Neural progenitor cell (in vitro differentiated cells): ENCODE measurements at places on chromosomes 5 and 9. TPM values are rescaled to one million over a fixed set of nuclear protein-coding genes. Genes with fewer than 3 reads are reported as not detected.

The TRIM36 gene
- total RNA-seq, result 31.2 and 42.6 TPM in 2 replicates

The RGS7BP gene
- 0.43 and 1.4 TPM in 2 replicates for total RNA-seq

The LCN15 gene
- not detected in 2 replicates for total RNA-seq

The C5orf63 gene
- 0.09 and 1.5 TPM in 2 replicates for total RNA-seq

The PCDHB5 gene
- total RNA-seq, result 11.9 and 15.2 TPM in 2 replicates

The GPX3 gene
- total RNA-seq, result 17.9 and 22.4 TPM in 2 replicates

The SLC46A2 gene
- total RNA-seq, result not detected in 2 replicates

- no peaks in the 10 kb centered on the region for H3K4me1 ChIP-seq
These were observed 79.0 kb downstream of the AK8 start for GRCh38 chr9:132798817-132799790.

DNA sequence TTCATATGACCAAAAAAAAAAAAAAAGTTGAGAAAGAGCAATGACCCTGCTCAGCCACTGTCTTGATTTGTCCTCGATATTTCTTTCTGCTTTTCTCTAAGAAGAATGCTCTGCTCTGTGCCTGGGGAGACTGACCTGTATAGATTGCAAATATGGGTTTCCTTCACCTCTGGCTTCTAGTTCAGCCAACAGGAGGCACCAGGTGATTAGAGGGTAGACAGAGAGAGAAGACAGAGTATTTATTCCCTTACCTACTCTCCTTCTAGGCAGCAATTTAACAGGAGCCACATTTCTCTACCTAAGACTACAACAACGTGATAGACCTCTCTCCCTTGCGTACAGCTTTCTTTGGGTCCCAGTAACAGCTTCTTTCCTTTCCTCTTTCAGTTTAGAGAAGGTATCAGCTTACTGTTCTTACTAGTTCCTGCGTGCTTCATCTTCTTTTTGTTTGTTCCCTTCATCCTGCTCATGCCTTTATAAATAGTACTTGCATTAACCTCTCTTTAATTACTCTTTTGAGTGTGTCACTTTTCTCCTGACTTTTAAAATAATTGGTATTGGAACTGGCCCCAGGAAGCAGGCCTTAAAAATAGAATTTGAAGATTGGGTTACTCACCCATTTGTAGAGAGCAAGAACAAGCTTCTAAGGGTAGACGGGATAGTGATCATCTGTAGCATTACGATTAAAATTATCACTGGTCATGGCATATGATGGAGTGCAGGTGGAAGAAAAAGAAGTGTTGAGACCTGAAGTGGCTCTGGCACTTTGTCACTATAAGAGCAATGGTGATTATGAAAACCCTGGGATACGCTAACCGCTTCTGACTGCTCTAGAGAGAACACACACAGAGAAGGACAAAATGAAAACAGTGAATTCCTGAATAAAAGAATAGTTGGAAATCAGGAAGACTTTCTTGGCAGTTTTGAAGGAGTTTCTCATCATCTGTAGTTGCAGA is 161.2 kb upstream of the FSTL4 start:
- DNase-seq, result no peak
- no peaks in the 10 kb centered on the region for H3K36me3 ChIP-seq
- no peak overlapping the region for H3K4me3 ChIP-seq

DNA sequence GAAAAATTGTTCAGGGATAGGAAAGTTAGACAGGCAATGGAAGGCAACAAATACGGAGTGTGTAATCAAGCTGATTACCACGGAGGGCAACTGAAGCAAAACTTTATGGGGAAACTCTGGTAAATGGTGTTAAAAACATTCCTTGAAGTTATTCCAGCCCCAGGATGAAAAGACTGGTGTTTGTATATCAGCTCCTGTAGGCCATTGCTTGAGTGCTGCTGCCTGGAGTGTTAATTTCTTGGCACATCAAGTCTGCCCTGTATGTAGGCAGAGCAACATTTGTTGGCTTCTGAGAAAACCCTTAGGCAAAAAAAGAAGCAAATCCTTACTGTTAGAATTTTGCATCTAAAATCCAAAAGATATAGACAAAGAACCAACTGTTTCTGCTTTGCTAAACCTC is 686.5 kb upstream of the ACO1 start:
- no peak overlapping the region for H3K4me3 ChIP-seq
- H3K27ac ChIP-seq, result no peak overlapping the region
- no peaks in the 10 kb centered on the region for H3K36me3 ChIP-seq

GRCh38 chr5:73307645-73308355 is 134.8 kb downstream of the TMEM174 start:
- H3K36me3 ChIP-seq, result no peaks in the 10 kb centered on the region
- no peak overlapping the region for H3K4me3 ChIP-seq
- no peak overlapping the region for H3K27ac ChIP-seq
- H3K4me1 ChIP-seq, result peaks cover 25% of the 10 kb centered on the region
- DNase-seq, result no peak

DNA sequence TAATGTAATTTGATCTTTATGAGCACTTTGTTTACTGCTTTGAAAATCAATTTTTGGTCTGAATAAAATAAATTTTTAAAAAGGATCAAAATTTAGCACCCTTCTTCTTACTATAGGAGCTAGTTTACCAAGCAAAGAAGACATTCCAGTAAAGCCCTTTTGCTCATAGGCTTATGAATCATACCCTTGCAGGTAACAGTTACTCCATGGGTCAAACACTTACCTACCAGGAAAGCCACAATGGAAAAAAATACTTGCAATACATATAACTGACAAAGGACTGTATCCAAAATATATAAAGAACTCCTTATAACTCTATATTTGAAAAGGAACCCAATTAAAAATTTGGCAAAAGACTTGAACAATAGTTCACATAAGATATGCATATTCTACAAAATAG is 66.6 kb downstream of the SHOC1 start:
- no peaks in the 10 kb centered on the region for H3K36me3 ChIP-seq
- DNase-seq, result no peak
- no peaks in the 10 kb centered on the region for H3K27me3 ChIP-seq
- H3K27ac ChIP-seq, result no peak overlapping the region
- no peak overlapping the region for H3K4me3 ChIP-seq
- H3K4me1 ChIP-seq, result no peaks in the 10 kb centered on the region

GRCh38 chr9:134442486-134443173 is 116.4 kb downstream of the RXRA start:
- peak; percentile 51 for DNase-seq
- H3K4me1 ChIP-seq, result peaks cover 13% of the 10 kb centered on the region
- H3K27ac ChIP-seq, result no peak overlapping the region
- H3K27me3 ChIP-seq, result no peaks in the 10 kb centered on the region
- no peak overlapping the region for H3K4me3 ChIP-seq

GRCh38 chr5:81506900-81507588 is 113.1 kb upstream of the ACOT12 start:
- H3K27me3 ChIP-seq, result no peaks in the 10 kb centered on the region
- peaks cover 10% of the 10 kb centered on the region for H3K36me3 ChIP-seq
- no peak overlapping the region for H3K4me3 ChIP-seq

DNA sequence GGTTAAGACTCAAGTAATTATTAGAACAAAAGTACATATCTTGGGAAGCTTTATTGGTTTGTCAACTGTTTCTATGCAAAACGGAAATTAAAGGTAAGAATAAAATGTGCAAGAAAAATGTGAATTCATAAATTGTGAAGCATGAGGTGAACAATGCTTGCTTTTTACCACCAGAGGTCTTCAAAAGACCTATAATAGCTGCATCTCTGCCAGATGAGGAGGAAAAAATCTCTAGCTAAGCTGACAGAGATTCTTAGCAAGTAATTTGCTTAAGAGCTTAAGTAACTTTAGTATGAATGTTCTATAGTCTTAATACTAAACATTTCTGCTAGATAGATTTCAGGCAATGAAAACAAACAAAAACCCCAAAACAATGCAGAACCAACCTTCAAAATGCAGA is 54.1 kb downstream of the MRPS30 start:
- H3K27ac ChIP-seq, result no peak overlapping the region
- no peaks in the 10 kb centered on the region for H3K36me3 ChIP-seq
- DNase-seq, result no peak
- no peaks in the 10 kb centered on the region for H3K27me3 ChIP-seq

- no peaks in the 10 kb centered on the region for H3K27me3 ChIP-seq
- no peak for DNase-seq
- no peak overlapping the region for H3K27ac ChIP-seq
- H3K4me3 ChIP-seq, result no peak overlapping the region
- no peaks in the 10 kb centered on the region for H3K4me1 ChIP-seq
These were observed 17.9 kb downstream of the TMEM167A start for GRCh38 chr5:83059341-83059740.

DNA sequence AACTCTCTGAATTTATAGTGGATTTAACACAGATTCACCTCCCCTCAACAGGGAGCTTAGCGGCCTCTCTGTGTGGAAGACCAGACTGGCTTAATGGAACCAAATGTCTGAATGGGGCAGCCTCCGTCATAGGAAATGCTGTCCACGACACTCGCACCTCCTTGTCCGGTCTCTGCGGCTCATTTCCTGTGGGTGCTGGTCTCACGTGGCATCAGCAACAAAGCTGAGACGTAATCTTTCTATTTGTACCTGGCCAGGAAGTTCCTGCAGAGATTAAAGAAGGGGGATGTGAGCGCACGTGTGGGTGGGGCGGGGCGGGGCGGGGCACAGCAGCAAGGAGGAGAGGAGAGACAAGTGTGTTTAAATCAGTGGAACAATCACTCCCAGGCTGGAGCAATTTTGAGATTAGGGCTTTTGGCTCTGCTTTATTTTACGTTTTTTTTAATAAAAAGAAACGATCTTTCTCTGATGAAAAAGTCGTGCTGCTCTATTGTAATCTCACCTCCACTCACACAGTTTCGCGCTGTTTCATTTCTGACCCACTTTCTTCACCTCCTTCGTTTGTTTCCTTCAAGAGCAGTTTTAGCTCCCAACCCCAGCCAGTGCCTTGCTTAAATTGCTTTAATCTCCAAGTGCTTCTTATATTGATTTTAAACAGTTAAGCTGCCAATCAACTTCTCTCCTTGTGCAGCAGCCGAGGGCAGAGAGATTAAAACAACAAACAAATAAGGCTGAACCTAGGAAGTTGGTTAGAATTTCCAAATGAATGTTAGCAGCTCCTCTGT is 132.2 kb upstream of the ASTN2 start:
- H3K27me3 ChIP-seq, result no peaks in the 10 kb centered on the region
- peaks cover 15% of the 10 kb centered on the region for H3K4me1 ChIP-seq

DNA sequence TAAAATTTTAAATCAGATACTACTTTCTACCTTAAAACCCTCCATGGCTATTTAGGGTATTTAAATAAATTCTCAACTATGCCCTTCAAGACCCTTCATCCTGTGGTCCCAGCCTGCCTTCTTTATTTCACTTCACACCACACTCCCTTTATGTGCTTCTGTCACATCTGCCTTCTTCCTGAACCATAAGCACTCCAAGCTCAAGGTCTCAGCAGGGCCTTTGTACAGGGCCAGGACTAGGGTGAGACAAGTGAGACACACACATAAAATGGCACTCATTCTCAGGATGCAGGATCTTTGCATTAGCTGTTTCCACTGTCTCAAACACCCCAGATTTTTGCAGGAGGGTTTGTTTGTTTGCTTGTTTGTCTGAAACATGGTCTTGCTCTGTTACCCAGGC is 7.6 kb downstream of the ITK start:
- no peaks in the 10 kb centered on the region for H3K36me3 ChIP-seq
- no peak overlapping the region for H3K4me3 ChIP-seq
- DNase-seq, result no peak
- no peak overlapping the region for H3K27ac ChIP-seq
- peaks cover 91% of the 10 kb centered on the region for H3K27me3 ChIP-seq
